ENCODE measurements at places on chromosomes 6 and 20. TPM values are rescaled to one million over a fixed set of nuclear protein-coding genes. Genes with fewer than 3 reads are reported as not detected.

DNA sequence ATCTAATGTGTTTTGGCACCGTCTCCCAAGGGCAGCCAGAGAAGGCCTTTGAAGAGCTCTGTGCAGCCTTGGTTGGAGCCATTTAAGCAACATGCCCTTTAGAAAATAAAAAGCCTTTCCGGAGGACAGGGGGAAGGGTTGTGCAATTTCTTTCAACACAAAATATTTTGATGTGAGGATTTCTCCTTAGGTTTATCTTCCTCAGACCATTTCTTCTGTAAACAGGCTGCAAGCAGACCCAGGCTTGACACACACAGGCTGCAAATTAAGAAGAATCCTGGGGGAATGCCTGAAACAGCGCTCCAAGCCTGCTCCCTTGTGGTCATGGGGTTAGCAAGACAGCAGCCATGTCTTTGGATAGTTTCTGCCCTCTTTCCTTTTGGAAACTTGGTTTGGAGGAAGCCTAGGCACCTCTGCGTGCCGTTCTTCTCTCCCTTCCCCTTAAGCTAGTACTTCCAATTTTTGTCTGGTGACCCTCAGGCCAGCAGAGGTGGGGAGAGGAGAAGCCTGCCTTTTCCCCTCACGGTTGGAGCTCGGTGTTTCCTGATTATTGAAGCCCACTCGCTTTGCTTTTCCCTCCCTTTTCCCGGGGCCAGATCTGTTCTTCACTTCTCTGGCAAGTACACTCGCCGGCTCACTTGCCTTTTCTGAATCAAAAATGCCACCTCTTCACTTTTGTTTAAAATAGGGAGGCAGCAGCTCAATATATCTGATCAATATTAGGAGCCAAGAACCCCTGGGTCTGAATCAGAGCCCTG is 39.6 kb upstream of the NOX3 start:
- DNase-seq, result no peak
- no peak overlapping the region for H3K27ac ChIP-seq
- H3K36me3 ChIP-seq, result no peaks in the 10 kb centered on the region
- H3K27me3 ChIP-seq, result no peaks in the 10 kb centered on the region

- no peak overlapping the region for H3K4me3 ChIP-seq
- no peaks in the 10 kb centered on the region for H3K36me3 ChIP-seq
- H3K27ac ChIP-seq, result no peak overlapping the region
- H3K27me3 ChIP-seq, result peaks cover 6% of the 10 kb centered on the region
- H3K4me1 ChIP-seq, result no peaks in the 10 kb centered on the region
Observed at GRCh38 chr6:39488255-39488879, 165.9 kb upstream of the KCNK16 start.

- H3K27ac ChIP-seq, result no peak overlapping the region
- peaks cover 21% of the 10 kb centered on the region for H3K27me3 ChIP-seq
- H3K36me3 ChIP-seq, result no peaks in the 10 kb centered on the region
- H3K4me3 ChIP-seq, result no peak overlapping the region
- H3K4me1 ChIP-seq, result peaks cover 11% of the 10 kb centered on the region
Observed at GRCh38 chr6:43714311-43715055, 26.9 kb upstream of the MRPS18A start.

DNA sequence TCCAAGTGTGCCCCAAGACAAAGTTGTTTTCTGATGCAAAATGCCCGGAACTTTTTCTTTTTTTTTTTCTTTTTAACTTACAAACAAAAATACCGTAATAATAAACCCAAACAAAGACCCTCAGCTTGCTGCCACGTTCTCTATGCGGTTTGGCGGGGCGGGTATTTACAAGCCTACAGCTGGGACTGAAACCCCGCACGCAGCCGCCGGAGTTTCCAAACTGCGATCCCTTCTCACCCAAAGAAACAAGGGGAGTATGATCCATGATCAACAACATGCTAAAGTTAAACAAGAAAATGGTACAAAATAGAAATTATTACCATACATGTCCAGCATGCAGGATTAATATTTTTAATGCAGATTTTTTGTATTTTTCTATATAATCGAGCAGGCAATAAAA is 2.1 kb downstream of the MAFB start:
- H3K4me1 ChIP-seq, result peaks cover 21% of the 10 kb centered on the region
- H3K36me3 ChIP-seq, result no peaks in the 10 kb centered on the region
- H3K27ac ChIP-seq, result no peak overlapping the region
- H3K4me3 ChIP-seq, result no peak overlapping the region

DNA sequence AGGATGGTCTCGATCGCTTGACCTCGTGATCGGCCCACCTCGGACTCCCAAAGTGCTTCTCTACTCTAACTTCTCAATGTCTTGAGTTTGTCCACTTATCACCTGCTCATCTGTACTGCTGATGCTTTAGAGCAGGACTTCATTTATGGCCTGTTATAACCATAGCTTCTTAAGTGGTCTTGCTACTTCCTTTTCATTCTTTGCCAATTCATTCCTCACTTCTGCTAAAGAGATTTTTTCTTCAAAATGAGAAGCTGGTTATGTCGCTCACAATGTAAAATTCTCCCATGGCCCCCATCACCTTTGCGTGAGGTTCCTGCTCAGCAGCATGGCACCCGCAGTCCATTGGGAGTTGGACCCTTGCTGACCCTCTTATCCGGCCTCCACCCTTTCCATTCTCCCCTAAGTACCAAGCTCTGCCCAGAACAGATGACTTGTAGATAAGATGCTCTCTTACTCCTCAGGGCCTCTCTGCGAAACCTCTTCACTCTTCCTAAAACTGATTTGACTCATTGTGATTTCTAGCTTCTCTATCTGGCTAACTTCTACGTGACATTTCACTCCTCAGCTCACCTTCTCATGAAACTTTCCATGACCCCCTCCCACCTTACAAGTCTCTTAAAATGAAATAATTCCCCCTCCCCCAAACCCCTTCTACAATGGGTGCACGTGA is 13.9 kb upstream of the CD164 start:
- no peak overlapping the region for H3K4me3 ChIP-seq
- peaks cover 5% of the 10 kb centered on the region for H3K4me1 ChIP-seq
- no peak overlapping the region for H3K27ac ChIP-seq
- DNase-seq, result no peak
- H3K27me3 ChIP-seq, result no peaks in the 10 kb centered on the region
- no peaks in the 10 kb centered on the region for H3K36me3 ChIP-seq

- DNase-seq, result no peak
- H3K4me1 ChIP-seq, result no peaks in the 10 kb centered on the region
- H3K27me3 ChIP-seq, result no peaks in the 10 kb centered on the region
- no peak overlapping the region for H3K4me3 ChIP-seq
- no peak overlapping the region for H3K27ac ChIP-seq
Observed at GRCh38 chr6:140711019-140711613, 1336.7 kb upstream of the CITED2 start.

- no peaks in the 10 kb centered on the region for H3K36me3 ChIP-seq
- no peaks in the 10 kb centered on the region for H3K4me1 ChIP-seq
Observed at GRCh38 chr6:3402310-3403237, 54.3 kb downstream of the SLC22A23 start.

GRCh38 chr20:58071991-58072390 is 156.5 kb downstream of the ANKRD60 start:
- H3K27me3 ChIP-seq, result peaks cover 4% of the 10 kb centered on the region
- H3K36me3 ChIP-seq, result no peaks in the 10 kb centered on the region
- no peak overlapping the region for H3K4me3 ChIP-seq

DNA sequence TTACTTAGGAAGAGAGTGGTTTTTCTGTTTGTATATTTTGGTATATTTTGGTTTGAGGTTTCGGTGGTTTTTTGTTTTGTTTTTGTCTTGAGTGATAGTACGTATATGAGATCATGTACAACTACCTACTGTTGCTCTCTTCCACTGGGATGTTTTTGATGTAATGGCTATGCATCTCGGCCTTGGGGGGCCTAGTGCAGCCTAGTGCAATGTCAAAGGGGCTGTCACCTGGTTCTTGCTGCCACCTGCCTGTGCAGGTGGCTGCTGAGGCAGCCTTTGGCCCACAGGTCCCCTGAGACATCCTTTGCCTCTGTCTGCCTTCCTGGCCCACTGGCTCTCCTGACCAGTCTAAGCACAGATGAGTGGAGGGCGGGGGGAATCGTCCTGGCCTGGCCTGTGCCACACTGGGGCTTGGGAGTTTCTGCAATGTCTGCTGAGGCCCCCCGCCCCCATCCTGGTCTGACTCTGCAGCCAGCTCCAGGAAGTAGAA is 546.6 kb downstream of the CD83 start:
- peak; percentile 31 for DNase-seq
- peak overlapping the region; percentile 15 for H3K4me3 ChIP-seq
- H3K27ac ChIP-seq, result peak overlapping the region; percentile 58
- no peaks in the 10 kb centered on the region for H3K36me3 ChIP-seq
- peaks cover 2% of the 10 kb centered on the region for H3K27me3 ChIP-seq

DNA sequence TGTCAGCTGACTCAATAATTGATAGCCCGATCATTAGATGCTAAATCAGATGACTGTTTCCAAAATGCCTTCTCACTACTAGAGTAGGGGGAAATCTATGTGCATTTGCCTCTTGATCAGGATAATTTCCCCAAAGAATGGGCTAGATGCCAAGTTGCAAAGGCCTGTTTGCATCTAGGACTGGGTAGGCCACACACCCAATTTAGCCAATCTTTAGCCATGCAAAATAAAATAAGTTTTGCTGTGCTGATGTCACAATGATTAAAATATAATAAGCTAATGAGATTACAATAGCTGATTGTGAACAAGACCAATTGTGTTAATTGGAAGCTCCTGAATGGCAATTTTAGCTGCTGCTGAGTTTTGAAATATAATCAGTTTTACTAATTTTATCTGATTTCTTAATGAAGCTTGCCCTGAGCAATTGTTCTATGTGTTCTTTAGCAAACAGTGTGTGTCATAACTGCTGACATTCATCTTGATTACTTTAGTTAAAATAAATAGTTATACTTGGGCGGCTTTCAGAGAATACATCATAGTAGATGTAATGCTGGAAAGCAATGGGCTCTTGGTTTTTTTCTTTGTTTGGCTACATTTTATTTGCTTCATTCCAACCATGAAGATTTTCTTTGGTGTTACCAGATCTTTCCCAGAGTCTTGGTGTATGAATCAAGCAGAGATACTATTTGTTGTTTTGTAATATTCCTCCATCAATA is 973.2 kb upstream of the SLC35B3 start:
- no peak overlapping the region for H3K27ac ChIP-seq
- no peaks in the 10 kb centered on the region for H3K4me1 ChIP-seq
- H3K27me3 ChIP-seq, result no peaks in the 10 kb centered on the region

Gene DNAAF9
- total RNA-seq, result 3.5 TPM
